ENCODE measurements at places on chromosomes 6 and 20.
A peak's percentile ranks its signal among the peaks of the same experiment; 100 is the strongest.

DNA sequence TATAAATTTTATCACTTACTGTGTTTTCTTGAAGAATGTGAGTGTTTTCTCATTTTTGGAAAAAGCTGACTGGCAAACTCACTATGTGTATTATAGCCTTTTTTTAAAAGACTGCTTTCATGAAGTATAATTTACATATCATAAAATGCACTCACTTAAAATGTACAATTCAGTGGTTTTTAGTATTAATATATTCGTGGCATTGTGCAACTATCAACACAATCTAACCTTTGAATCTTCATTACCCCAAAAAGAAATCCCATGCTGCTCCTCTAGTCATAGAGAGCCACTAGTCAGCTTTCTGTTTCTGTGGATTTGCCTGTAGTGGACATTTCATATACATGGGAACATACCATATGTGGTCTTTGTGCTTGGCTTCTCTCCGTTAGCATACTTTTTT, 143.8 kb downstream of the PLCB4 start:
- DNase-seq, result no peak

DNA sequence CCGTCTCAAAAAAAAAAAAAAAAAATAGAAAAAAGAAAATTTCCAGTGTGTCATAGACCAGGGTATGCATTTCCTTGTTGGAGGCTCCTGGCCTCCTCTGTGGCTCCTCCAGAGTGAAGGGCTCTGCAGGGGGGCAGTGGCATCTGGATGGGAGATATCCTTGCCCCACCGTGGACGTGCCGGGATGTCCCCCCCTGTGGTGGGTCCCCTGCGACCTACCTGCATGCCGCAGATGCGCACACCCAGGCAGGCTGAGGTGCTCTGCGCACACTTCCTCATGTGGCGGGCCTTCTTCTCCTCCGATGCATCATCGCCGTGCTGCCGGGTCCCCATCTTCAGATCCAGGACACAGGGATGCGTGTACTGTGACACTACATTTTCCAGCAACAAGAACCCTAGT, 13.7 kb upstream of the UQCC2 start:
- no peak for DNase-seq

- peak; percentile 91 for DNase-seq
These were observed 20.3 kb downstream of the BCKDHB start for GRCh38 chr6:80126657-80127345.

DNA sequence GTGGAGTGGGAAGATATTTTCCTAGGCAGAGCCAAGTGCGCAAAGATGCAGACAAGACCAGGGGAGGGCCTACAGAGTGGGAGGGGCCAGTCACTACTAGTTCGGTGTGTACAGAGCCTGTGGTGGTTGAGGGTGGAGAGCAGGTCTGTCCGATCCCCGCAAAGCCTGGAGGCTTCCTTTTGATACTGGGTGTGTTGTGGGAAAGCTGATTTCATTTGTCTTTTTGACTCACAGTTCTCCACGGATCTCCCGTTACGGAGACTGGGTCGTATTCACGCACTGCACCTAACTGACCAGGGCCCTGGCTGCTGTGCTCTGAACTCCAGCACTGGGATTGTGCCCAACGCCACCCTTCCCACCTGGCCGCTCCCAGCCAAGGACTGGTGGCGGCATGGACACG, 1.4 kb upstream of the TIAM2 start:
- DNase-seq, result no peak

DNA sequence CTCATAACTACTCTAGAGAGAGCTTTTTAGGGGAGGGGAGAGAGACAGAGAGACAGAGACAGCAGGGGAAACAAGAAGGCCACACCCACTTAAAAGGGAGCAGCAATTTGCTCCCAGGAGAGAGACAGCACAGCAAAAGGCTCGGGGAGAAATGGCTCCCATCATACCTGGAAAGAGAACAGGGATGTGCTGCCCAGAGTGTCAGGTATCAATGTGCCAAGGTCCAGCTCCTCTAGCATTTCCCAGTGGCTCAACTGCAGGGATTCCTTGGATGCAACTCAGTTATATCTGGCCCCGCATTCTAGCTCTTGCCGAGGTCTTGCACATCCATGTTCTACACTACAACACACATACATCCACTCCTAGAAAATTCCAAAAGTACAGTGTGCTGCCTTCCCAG, 304.0 kb upstream of the CDYL start:
- DNase-seq, result no peak

Data from small intestine (tissue), 16 donors.